ENCODE measurements at places on chromosomes 13 and 19. TPM values are rescaled to one million over a fixed set of nuclear protein-coding genes. Genes with fewer than 3 reads are reported as not detected.

DNA sequence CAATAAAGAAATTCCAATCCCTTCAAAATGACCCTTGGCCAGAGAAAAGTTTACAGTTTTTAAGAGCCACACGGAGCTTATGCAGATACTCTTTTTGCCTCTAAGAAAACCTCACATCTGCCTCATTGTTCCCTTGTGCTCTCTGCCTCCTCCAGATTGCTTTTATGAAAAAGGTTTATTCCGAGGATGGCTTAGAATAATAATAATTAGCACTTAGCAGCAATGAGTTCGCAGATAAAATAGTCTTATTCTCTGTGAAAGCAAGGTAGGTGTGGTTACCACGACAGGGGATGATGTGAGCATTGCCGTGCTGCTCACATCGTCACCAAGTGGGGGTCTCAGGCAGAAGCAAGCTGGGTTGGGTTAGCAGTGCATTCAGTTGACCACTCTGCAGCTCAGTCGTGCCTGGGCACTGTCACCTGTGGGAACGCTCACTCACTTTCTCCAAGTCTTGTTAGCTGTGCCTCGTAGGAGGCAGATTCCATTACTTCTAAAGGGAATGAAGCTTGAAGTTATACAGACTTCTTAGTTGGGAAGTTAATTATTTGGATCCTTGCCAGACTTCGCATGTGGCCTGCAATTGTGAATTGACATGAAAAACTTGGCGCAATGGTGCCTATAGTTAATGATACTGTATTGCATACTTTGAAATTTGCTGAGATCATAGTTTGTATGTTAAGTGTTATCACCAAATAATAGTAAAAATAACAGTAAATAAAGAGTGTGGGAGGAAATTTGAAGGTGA is 157.2 kb downstream of the MYO16 start:
- DNase-seq, result no peak

- no peak for DNase-seq
Measured at GRCh38 chr19:18596752-18597157, 8.2 kb downstream of the REX1BD start.

DNA sequence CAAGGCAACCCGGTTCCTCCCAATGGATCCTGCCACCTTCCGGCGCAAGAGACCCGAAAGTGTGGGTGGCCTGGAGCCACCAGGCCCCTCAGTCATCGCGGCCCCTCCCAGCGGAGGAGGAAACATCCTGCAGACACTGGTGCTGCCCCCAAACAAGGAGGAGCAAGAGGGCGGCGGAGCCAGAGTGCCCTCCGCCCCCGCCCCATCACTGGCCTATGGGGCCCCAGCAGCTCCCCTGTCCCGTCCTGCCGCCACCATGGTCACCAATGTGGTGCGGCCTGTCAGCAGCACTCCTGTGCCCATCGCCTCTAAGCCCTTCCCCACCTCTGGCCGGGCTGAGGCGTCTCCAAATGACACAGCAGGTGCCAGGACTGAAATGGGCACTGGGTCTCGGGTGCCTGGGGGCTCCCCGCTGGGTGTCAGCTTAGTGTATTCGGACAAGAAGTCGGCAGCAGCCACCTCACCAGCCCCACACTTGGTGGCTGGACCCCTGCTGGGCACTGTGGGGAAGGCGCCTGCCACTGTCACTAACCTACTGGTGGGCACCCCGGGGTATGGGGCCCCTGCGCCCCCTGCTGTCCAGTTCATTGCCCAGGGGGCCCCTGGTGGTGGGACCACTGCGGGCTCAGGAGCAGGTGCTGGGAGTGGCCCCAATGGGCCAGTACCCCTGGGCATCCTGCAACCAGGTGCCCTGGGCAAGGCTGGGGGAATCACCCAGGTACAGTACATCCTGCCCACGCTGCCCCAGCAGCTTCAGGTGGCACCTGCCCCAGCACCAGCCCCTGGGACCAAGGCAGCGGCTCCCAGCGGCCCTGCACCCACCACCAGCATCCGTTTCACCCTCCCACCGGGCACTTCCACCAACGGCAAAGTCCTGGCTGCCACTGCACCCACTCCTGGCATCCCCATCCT is 11.2 kb upstream of the PRR19 start:
- no peak for DNase-seq

DNA sequence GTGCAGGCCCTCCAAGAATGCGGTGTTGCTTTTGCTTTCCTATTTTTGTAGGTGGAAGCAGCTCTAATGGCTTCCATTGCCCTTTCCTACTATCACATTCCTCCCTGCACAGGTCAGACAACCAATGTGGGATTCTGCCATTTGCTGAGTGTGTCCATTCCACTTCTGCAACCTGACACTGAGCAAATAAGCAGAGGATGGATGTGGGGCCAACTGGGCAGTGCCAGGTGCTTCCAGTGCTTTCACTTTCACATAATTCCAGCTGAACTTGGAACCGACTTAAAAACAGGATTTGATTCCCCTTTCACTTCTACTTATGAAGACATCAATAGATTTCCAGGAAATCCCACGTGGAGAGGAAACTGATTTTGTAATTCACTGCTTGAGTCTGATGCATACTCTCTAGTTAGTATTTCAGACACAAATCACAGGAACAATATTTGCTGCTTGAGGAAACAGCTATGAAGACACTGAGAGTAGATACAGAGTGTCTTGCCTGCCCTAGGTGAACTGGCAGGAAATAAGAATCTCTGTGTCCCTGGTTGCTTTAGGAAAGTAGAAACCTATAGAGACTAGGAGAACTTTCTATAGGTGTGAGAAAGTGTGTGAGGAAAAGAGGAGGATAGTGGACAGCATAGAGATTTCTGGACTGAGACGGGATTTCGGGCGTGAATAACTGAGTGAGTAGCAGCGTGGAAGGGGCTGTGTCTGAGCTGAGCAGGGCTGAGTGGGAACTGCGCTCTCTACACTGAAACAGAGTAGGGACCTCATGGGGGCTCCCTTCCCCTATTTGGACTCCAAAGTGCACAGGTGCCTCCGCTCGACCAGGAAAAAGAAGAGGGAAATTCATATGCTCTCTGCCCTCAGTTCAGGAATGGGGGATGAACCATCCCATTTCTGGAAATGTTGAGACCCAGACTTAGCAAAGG is 22.5 kb downstream of the LGALS16 start:
- DNase-seq, result no peak

DNA sequence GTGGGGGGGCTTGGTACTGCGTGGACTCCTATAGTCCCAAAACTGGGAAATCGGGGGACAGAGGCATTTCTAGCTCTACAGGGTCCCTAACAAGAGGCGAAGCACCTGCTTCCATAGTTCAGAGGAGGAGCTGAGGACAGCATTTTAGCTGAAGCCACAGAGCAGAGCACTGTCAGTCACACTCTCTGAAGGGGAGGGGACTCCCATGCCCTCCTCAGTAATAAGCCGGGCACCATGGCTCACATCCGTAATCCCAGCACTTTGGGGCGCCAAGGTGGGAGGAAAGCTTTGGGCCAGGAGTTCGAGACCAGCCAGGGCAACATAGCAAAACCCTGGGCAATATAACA is 3.8 kb downstream of the NPAS1 start:
- DNase-seq, result no peak

DNA sequence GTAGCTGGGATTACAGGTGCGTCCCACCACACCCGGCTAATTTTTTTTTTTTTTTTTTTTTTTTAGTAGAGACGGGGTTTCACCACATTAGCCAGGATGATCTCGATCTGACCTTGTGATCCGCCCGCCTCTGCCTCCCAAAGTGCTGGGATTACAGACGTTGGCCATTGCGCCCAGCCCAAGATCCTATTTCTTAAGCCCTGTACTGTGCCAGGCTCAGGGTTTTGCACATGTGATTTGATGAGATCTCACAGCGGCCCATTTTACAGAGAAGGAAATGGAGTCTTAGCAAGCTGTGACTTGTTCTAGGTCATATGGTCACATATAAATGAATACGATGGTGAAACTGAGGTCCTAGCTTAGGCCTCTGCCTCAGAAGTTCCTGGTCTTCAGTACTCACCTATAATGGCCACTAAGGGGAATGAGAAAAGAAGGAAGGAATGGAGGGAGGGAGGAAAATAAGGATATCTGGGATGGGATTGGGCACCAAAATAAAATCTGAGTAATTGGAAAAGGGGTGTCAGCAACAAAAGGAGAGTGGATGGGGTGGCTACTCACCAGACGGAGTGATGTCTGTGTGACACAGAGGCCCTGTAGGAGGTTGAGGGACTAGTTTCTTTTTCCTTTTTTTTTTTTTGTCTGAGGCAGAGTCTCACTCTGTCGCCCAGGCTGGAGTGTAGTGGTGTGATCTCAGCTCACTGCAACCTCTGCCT is 1.3 kb downstream of the OSCAR start:
- no peak for DNase-seq

DNA sequence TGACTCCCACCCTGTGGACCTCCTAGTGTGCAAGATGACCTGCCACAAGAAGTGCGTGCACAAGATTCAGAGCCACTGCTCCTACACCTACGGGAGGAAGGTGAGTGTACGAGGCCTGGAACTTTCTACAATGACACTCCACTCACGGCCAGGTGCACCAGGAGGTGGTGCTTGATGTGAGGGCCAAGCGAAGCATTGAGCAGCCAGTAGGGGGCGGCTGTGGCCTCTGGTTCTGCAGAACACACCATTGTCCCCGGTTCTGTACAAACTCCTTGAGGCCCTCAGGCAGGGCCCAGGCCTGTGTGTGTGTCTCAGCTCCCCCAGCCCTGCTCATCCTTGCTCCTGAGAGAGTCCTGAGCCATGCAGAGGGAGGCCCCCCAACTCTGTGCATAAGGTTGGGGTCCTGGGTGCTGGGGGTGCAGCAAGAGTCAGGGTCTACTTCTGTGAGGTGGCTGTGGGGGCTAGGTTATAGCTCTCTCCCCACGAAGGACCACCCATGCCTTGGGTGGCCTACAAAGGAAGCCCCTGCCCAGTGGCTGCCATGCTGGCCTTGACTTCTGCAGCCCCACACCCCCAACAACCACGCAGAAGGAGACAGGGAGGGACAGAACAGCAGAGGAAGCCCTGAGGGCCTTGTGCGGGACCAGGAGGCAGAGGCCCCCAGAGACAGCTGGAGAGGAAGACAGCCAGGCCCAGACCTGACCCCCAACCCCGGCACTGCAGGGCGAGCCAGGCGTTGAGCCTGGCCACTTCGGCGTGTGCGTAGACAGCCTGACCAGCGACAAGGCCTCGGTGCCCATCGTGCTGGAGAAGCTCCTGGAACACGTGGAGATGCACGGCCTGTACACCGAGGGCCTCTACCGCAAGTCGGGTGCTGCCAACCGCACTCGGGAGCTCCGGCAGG is 9.7 kb upstream of the USE1 start:
- DNase-seq, result peak; percentile 49

GRCh38 chr19:31715249-31715945 is 366.2 kb upstream of the TSHZ3 start:
- DNase-seq, result no peak

DNA sequence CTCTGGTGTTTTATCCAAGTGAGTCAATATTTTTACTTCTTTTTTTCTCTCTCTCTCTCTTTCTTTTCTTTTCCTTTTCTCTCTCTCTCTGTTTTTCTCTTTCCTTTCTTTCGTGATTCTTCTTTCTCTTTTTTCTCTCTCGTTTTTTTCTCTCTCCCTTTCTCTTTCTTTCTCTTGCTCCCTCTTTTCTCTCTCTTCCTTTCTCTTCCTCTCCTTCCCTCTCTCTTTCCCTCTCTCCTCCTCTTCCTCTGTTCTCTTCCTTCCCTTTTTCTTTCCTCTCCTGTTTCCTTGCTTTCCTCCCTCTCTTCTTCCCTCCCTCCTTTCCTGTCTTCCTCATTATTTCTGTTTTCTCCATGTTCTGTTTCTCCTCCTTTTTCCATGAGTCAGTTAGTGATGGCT is 641.5 kb downstream of the FGF9 start:
- no peak for DNase-seq

DNA sequence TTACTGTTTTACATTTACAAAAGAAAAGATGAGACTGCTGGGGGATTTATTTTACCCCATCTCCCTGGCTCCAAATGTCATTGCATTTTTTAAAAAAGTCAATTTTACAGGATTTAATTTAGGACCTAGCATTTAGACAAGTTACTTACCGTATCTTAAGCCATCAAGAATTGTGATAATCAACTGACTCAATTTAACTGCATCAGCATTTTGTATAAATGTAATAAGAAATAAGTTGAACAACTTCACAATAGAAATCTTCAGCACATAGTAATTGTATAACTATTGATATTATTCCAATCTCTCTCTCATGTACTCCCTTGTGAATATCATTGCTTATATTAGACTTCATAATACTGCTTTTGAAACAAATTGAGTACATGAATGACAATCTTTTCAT is 907.5 kb upstream of the SLC10A2 start:
- no peak for DNase-seq

GRCh38 chr13:114088863-114089262 is 43.6 kb downstream of the RASA3 start:
- DNase-seq, result peak; percentile 4

DNA sequence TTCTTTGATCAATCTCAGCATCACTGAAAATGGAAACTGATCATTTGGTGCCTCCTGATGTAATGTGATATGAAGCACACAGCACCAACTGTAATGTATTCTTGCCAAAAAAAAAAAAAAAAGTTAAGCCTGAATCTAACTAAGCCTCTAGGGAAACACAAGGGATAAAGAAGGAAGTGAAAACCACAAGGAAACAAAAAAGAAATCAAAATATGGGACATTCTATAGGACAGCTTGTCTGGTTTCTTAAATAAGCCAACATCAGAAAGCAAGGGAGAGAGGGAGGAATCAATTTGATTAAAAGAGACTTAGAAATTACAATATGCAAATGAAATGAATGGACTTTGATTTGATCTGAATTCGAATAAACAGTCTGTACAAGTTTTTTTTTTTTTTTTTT is 20.6 kb upstream of the METTL21C start:
- DNase-seq, result no peak

- DNase-seq, result no peak
Measured at GRCh38 chr13:89786531-89786930, 1561.0 kb upstream of the MIR17HG start.

- no peak for DNase-seq
Measured at GRCh38 chr13:37390735-37391134, 207.8 kb downstream of the POSTN start.

ATP8B3 gene
- 2.2 TPM for total RNA-seq

SPACA4 gene
- not detected for total RNA-seq

KLK15 gene
- not detected for total RNA-seq

CD33 gene
- 17.8 TPM for total RNA-seq

PLEKHF1 gene
- 55.5 TPM for total RNA-seq

LGALS14 gene
- total RNA-seq, result not detected

FCAR gene
- total RNA-seq, result 7.3 TPM

RGL3 gene
- 22.9 TPM for total RNA-seq

ZNF728 gene
- total RNA-seq, result 2.0 TPM

GPR12 gene
- total RNA-seq, result 0.32 TPM

ZNF534 gene
- total RNA-seq, result not detected

RASGRP4 gene
- 27.6 TPM for total RNA-seq

CYP4F22 gene
- total RNA-seq, result 0.36 TPM

HRC gene
- 13.1 TPM for total RNA-seq

LILRB5 gene
- total RNA-seq, result 49.3 TPM
